ENCODE measurements at places on chromosomes 13 and 19. TPM values are rescaled to one million over a fixed set of nuclear protein-coding genes. Genes with fewer than 3 reads are reported as not detected.

DNA sequence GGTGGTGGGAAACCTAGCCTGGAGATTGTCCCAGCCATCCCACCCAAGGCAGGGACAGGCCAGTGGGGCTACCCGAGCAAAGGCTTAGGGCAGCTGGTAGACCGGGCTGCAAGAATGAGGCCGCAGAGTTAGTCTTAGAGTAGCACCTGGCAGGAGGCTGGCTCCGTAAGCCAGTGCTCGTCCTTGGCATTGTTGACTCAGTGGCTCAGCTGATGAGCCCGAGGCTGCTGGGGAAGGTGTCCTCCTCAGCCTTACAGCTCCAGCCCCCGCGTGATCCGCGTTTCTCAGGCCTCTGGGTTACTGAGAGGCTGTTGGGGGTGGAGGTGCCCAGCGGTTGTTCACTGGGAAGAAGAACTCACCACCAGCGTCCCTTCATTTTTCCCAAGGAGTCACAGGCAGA, 24.7 kb downstream of the PPP1R37 start:
- no peak for DNase-seq

- DNase-seq: no peak
These were observed 21.1 kb downstream of the TLE2 start for GRCh38 chr19:3007975-3008374.

DNA sequence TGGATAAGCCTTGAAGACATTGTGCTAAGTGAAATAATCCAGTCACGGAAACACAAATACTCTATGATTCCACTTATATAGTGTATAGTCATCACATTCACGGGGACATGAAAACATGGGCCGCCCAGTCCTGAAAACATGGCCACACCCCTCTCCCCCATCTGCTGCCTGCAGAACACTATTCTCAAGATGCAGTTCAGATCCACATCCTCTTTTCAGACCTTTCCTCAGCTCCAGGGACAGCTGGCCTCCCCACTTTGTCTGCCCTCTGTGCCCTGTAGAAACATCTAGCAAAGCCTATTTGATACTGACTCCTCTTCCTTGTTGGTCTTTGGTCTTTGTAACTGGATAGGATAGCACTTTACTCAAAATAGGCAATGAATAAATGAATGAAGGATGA, 8.3 kb downstream of the RFX2 start:
- no peak for DNase-seq

DNA sequence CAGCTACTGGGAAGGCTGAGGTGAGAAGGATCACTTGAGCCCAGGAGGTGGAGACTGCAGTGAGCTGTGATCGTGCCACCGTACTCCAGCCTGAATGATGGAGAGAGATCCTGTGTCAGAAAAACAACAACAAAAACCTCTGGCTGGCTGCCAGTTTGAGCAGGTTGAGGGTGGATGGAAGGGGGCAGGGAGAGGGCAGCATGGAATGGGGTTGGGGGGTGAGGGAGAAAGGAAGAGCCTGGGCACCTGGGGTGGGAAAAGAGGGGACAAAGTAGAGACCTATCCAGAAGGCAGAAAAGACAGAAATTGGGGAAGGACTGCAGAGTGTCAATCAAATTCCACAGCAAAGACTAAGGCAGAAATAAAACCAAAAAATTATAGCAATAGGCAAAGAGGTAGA, 4.7 kb downstream of the SLC1A5 start:
- no peak for DNase-seq

DNA sequence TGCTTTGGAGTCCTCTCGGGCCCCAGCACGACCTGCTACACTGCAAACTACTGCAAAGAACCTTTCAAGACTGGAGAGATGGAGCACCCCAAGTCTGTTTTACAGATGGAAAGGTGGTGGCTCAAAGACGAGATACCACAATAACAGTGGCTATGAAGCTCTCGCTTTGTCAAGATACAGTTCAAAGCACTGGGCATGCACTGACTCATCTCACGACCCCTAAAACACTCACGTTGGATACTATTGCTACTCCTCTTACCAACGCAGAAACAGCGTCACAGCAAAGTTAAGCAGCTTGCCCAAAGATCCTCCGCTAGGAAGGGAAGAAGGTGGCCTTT, 24.0 kb upstream of the LAIR1 start:
- DNase-seq: no peak

Gene GPR12
- not detected for polyA plus RNA-seq
